ENCODE measurements at places on chromosomes 6 and 20.

GRCh38 chr6:37173493-37174195, 3.7 kb downstream of the PIM1 start:
- peak; percentile 67 for DNase-seq

- no peak for DNase-seq
These were observed 16.4 kb downstream of the ADGRF4 start for GRCh38 chr6:47714802-47715201.

GRCh38 chr20:23710771-23711170, 21.9 kb upstream of the CST4 start:
- DNase-seq, result no peak

DNA sequence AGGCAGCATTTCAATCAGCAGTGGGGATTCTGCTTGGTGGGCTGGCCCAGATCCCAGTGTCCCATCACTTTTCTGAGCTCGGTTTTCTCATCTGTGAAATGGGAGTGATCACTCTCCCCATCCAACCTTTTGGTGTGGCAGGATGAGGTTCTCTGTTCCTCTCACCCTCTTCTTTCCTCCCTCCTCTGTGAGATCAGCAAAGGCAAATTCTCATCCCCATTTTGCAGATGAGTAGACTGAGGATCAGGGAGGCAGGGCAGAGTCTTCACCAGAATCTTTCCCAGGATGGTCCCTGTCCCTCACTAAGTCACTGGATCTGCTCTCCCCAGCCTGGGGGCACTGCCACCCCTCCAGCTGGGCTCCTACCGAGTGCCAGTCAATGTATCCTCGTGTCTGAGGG, 60.6 kb upstream of the SLC32A1 start:
- no peak for DNase-seq

DNA sequence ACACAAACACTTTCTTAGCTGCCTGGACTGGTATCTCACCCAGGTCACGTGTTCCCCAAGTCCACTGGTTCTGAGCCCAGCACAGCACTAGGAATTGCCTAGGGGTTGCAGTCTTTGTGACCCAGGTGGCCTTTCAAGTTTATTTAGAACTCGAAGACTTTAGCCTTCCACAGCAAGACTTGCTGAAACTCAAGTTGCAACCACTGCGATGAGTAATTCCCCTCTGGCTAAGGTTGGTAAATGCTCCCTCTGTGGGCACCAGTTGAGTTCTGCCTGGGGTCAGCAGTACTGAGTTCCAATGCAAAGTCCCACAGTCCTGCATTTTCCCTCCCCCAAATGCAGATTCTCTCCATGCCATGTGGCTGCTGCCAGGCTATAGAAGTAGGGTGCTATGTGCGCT, 77.6 kb upstream of the MOCS1 start:
- DNase-seq, result no peak
